ENCODE measurements at places on chromosomes 16 and 17.

- DNase-seq, result no peak
Measured at GRCh38 chr16:1331712-1332617, 1.5 kb upstream of the BAIAP3 start.

GRCh38 chr16:19753815-19754643, 36.0 kb downstream of the IQCK start:
- DNase-seq, result no peak

- DNase-seq, result no peak
Measured at GRCh38 chr17:45292696-45293412, 24.0 kb downstream of the MAP3K14 start.

DNA sequence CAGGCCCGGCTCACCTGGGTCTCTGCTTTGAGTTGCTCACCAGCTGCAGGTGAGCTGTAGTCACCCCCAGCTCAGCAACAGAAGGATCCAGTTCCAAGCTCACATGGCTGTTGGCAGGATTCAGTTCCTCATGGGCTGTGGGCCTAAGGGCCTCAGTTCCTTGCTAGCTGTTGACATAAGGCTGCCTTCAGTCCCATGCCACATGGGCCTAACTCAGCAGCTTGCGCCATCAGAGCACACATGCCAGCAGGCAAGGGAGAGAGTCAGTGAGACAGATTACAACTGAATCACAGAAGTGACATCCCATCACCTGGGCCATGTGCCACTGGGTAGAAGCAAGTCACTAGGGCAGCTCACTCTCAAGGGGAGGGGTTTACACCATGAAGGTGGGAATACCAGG, 24.7 kb downstream of the PSMD7 start:
- no peak for DNase-seq

DNA sequence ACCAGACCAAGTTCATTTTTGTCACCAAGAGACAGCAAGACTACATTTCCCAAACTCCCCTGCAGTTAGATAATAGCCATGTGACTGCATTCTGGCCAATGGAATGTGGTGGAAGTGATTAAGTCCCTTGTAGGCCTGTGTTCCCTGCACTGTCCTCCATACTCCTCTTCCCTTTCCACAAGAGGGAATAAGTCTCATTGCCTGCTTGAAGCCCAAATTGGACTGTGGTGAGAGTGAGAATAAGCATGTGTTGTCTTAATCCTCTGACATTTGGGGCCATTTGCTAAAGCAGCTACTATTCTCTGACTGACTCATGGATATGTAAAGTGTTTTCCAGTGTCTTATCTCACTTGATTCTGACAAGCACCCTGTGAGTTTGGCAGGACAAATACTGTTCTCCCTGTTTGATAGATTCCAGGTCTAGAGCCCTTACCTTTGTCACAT, 20.7 kb downstream of the PIK3R6 start:
- DNase-seq, result no peak

- DNase-seq, result no peak
Measured at GRCh38 chr17:12571606-12572005, 94.1 kb upstream of the MYOCD start.

- DNase-seq, result no peak
Measured at GRCh38 chr16:85505794-85506634, 107.1 kb upstream of the GSE1 start.

- no peak for DNase-seq
Measured at GRCh38 chr17:2106308-2106955, 51.5 kb downstream of the HIC1 start.

- DNase-seq, result no peak
Measured at GRCh38 chr17:62030264-62030663, 34.8 kb downstream of the MED13 start.

GRCh38 chr17:1999557-2000251, 25.4 kb downstream of the RTN4RL1 start:
- DNase-seq, result peak; percentile 66

- DNase-seq, result no peak
Measured at GRCh38 chr16:22843856-22844255, 29.9 kb downstream of the HS3ST2 start.

DNA sequence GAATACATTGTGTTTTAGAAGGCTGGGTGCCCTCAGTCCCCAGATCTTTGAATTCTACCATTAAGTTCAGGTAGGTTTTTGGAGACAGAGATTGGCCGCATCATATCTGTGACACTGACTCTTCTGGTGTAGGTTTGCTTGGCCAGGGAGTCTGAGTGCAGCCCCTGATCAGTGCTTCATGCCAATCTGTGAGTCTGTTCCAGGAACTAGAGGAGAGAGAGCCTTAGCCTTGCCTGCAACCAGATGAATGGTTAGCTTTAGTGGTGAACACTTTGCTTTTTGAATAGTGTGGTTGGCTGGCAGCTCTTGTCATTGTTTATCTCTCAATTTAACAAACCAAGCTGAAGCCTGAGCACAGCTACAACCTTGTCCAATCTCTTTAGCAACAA, 87.8 kb downstream of the PLXDC1 start:
- DNase-seq, result no peak

DNA sequence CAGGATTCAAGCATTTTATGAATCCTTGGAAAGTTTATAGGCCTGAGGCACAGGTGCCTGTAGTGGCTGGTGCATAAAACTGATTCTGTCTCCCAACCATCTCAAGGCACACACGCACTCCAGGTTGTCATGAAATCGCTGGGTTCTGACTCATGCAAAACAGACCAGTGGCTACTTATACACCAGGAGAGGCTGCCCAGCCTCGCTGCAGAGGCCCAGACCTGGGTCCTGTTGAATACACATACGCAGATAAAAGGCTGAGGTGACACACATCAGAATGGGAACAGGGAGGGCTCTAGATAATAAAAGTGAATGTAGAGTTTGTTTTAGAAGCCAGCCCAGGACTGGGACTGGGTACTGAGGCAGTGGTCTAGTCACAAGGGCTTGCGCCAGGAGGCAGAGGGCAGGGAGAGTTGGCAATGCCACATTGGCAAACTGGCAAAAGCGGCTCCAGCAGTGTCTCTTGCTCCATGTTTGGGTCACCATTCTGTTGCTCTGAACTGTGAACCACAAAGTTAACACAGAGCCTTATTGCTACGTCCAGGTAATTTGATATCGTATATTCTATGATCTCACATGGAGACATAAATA, 13.6 kb downstream of the OR1D5 start:
- no peak for DNase-seq

DNA sequence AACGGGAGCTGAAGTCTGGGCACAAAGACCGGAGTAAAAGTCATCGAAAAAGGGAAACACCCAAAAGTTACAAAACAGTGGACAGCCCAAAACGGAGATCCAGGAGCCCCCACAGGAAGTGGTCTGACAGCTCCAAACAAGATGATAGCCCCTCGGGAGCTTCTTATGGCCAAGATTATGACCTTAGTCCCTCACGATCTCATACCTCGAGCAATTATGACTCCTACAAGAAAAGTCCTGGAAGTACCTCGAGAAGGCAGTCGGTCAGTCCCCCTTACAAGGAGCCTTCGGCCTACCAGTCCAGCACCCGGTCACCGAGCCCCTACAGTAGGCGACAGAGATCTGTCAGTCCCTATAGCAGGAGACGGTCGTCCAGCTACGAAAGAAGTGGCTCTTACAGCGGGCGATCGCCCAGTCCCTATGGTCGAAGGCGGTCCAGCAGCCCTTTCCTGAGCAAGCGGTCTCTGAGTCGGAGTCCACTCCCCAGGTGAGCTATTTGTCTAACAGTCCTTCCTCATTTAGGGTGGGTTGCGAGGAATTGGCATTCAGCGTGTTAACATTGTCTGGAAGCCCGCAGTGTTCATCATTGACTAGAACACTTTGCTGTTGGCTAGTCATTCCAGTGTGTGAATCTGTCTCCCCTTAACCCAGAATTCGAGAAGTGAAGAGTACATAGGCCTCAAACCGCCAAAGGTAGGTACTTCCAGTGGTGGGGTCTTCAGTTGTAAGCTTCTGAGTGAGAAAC, 1.5 kb downstream of the CDK12 start:
- no peak for DNase-seq

DNA sequence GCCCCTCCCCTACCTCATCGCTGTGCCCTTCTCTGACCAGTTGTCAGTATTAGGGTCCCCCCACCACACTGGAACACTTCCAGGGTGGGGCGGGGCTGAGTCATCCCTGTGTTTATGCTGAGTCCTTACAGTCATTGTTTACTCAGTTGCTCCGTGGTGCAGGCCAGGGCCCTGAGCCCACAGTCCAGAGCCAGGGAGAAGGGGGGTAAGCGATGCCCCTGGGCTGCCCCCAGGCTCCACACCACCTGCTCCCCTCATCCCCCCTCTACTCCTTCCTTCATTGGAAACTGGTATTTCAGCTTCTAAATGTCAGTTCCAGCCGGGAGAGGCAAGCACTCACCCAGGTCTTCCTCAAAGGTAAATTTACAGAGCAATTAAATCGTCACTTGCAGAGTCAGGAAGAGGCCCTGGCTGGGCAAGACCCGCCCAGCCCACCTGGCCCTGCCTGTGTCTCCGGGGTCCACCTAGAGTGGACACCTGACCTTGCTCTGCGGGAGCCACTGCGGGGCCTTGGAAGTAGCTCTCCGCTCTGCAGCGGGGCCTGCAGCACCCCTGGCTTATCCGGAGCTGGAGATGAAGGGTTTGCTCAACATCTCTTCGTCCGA, 4.8 kb downstream of the ATP2A3 start:
- no peak for DNase-seq

GRCh38 chr16:4365014-4365406, 6.6 kb upstream of the VASN start:
- DNase-seq, result no peak

DNA sequence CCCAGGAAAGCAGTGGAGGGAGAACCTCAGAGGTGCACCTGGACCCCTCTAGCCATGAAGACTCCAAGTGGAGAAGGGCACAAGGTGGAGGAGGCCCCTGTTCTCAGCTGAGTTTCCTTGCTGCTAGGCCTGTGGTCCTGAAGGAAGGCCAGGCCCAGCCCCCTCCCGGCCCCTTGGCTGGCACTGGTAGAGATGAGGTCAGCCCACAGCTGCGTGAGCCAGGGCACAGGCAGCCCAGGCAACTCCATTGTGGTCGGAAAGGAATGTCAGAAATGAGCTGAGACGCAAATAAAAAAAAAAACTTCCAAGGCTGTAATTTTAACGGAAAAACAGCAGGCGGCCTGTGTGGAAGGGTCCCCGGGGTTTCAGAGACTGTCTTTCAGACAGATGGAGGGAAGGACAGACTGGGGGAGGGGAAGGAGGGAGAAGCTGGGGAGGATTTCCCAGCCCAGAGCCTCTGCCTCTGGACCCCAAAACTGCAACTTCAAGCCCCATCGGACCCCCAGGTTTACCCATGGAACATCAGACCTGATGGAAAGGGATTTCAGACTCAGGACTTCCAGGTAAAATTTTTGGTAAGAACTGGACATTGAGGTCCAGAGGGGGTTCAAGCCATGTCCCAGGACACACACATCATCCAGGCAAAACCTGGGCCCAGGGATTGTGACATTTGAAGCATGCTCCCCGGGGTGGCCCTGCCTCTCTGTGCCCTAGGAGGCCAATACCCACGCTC, 25.6 kb upstream of the MRPS23 start:
- DNase-seq, result no peak

DNA sequence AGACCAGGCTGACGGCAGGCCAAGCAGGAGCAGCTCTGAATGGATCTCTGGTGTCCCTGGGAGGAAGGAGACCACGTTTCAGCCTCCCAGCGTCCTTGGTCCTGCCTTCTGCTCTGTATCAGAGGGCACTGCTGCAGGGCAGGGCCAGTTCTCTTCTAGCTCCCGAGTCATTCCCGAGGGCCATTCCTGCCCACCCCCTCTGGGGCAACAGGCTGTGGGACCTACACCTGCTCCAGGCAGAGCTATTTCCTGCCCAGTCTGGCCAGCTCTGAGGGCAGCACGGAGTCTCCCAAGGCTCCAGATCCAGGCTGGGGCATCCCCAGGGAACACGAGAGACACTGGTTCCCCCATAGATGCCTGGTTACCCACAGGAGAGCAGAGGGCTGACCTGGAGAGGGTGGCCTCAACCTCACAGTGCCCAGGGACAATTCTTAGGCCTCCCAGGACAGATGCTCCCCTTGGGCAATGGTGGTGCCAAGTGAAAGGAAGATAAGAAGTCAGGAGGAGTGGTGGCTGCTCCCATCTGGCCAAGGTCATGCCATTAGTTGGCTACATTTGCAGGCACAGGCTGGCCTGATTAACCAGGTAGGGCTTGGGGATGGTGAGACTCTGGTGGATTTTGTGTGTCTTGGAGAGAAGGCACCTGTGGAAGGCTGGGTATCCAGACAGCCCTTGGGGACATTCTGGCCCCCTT, 2.0 kb downstream of the WFIKKN2 start:
- DNase-seq, result no peak

GRCh38 chr16:86946396-86946795, 368.0 kb downstream of the FOXL1 start:
- no peak for DNase-seq

DNA sequence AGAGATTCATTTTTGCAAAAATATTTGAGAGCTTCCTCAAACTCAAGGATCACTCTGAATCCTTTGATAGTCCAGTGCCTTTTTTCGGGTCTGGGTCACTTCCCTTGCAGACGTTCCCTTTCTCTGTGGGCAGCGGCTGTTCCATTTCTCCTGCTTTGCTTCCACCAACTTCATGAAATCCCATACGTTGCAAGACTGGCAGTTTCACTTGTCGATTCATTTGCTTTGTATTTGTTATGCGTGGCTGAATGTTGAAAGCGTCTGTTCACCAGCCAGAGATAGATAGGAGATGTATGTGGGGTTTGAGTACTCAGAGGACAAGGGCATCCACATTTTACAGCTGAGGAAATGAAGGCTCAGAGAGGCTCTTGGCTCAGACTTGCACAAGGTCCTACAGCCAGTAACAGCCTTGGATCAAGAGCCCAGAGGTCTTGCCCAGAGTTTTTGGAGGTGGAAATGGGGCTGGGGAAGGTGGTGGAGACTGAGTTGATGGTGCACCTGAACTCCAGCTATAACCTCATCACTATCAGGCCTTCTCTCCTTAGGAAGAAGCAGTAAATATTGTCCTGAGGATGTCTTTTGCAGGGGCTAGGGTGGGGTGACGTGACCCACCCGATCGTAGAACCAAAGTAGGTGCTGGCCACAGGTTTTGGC, 1.3 kb upstream of the CCDC102A start:
- DNase-seq, result no peak

GRCh38 chr17:76234354-76234679, 6.0 kb downstream of the RNF157 start:
- no peak for DNase-seq

DNA sequence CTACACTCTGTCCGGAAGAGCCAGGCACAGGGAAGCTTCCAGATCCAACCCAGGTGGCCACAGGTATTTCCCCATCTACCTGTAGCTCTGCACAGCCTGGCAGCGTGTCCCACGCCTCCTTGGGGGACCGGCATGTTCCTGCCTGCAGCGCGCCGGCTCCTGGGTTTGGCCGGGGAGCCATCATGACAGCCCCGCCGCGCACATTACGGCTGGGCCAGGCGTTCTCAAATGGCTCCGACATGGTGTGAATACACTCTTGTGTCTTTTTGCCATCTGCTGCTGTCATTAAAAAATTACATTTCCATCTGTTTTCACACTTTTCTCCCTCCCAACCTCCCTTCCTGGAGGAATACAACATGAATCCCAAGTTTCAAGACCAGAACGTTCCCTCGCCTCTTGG, 8.0 kb upstream of the GINS2 start:
- no peak for DNase-seq

GRCh38 chr17:62017912-62018311, 47.2 kb downstream of the MED13 start:
- no peak for DNase-seq

GRCh38 chr16:77780378-77780837, 8.0 kb upstream of the VAT1L start:
- DNase-seq, result no peak

Data from NCI-H187 (cell line).